ENCODE measurements at places on chromosomes 4 and X.

- no peak for DNase-seq
Measured at GRCh38 chrX:24658421-24658820, 11.3 kb upstream of the PCYT1B start.

- DNase-seq = no peak
Measured at GRCh38 chrX:153926858-153927671, 1.0 kb upstream of the ARHGAP4 start.

DNA sequence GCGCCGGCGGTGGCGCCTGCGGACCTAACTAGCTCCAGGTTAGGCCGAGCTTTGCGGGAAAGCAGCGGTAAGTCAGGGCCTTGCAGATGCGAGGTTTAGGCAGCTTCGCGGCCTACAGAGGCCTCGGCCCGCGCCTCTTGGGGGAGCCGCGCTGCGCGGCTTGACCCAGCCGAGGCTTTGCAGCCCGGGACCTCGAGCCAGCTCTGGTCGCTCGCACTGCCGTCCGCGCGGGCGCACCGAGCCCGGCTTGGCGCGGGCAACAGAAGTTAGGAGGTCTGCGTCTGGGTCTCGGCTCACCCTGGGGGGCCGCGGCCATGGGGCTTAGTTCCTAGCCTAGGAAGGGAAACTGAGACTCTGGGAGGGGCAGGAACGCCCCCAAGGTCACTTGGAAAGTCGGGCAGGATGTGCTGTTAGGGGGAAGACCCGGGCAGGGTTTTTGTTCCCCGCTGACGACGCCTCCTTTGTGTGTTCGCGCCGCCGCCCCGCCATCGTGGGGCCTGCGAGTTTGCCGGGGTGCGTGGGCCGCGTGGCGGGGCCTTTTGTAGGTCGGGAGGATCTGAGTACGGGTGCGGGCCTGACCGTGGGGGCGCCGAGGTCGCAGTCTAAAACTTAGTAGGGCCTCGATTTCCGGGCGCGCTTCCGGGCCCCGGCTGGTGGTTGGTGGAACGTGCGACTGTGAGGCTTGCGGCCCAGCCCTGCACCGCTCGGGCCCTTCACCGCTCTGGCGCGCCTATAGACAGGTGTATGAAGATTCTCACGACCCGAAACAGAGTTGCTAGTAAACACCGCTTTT is 482 bp downstream of the RNF4 start:
- DNase-seq = no peak

GRCh38 chrX:24259544-24260240 is 54.2 kb downstream of the SUPT20HL2 start:
- DNase-seq = no peak

DNA sequence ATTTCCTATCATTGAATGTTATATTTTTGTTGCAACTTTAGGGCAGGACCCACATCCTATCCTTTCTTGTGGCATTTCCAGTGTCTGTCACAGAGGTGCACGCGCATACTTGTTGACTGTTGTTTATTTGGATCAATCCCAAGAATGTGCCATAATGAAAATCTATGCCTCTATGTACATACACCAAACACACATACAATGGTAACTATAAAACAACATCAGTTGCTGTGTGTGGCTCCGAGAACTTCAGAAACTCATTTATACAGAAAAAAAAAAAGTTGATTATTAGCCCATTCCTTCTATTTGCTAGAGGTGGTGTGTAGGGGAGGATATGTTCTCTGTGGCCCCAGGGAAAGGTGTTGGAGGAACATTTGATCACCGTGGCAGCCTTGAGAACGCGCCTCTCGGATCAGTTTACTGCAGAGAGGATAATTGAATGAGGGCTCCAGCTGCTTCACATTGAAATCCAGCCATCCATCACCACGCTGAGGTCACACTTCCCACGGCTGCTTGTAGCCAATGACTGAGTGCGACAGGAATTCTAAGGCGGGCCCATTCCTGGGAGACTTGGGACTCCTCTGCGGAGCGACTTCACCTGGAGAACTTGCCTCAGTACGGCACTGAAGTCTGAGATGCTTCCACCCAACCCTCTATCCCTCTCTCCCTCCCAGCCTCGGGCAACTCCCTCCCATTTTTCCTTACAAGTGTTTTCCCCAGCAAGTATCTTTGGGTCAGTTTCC is 19.5 kb downstream of the SMPX start:
- DNase-seq = no peak

DNA sequence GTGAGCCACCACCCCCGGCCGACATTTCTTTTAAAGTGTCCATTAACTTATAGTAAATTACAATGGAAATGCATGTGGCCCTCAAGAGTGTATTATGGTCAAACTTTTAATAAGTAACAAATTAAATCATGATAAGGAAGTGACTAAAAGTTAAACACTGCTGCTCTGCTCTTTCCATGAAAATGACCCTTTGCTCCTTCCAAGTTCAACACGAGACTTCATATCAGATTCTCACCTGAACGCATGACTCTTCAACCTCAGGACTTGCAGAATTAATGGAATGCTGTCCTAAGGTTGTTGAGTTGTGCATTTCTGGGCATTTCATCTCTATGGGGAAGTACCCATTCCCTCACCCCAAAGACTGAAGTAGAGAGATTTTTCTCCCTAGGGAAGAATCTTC is 27.1 kb downstream of the AWAT2 start:
- no peak for DNase-seq

Measured in thoracic aorta (tissue), 2 donors.